ENCODE measurements at places on chromosomes 1 and 21.

- DNase-seq, result no peak
These were observed 73.5 kb upstream of the AKT3 start for GRCh38 chr1:243923292-243924171.

- no peak for DNase-seq
These were observed 101.3 kb upstream of the ESRRG start for GRCh38 chr1:216824511-216824910.

GRCh38 chr21:15152591-15152990, 87.8 kb upstream of the NRIP1 start:
- no peak for DNase-seq

DNA sequence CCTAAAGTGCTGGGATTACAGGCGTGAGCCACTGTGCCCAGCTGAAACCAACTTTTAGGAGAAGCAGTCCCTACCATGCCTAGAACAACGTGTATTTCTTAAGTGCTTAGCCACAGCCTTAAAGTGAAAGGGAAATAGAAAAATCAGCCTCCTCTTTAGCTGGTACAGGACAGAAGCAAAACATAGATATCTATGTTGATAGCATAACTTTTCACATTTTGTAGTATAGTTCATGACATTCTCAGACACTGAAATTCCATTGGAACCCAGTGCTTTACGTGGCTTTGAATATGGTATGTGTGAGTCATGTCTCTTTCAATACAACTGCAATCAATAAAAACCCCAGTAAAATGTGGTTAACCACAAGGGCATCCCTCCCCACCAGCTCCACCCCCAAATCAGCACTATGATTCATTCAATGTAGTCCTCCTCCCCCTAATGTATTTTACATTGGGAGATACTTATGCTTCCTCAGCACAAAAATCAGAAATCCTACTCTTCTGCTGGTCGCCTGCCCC, 32.1 kb downstream of the TGFB2 start:
- peak; percentile 76 for DNase-seq

DNA sequence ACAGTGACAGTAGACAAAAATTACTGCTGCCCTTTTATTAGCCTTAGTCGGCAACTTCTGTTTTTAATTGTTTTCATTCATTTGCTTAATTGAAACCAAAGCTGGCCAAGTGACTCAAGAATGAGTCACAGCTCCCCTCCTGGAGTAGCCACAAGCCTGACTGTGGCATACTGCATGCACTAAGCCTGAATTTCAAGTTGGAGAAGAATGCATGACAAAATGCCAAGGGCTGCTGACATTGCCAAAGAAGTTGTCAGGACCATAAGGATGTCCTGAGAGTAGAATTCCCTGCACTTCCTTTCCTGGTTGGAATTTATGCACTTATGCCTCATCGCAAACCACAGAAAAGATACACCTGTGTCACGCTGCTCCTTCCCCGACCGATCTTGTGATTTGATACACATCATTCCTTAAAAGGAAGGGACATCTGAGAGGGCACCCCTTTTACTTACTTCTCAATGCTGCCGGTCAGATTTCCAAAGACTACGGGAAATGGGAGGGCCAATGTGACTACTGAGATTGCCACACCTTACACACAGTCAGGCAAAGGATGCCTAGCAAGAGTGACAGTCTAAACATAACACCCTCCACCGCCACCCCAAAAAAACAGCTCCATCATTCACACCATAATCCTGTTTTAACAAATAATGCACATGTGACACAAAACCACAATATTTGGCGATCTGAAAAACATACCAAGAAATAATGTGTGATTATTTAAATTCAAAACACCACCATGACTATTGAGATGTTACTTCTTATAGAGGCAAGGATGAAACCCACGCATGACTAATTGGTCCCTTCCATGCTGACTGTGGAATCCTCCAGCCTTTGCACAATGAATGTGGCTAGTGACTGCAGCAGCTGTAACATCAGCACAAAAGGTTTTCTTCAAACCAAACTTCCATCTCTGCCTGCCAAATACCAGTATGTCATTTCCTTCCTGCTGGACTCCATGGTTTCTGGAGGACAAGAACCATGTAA, 28.2 kb downstream of the VAV3 start:
- peak; percentile 37 for DNase-seq

GRCh38 chr1:24027838-24028468, 47.8 kb upstream of the SRSF10 start:
- no peak for DNase-seq

DNA sequence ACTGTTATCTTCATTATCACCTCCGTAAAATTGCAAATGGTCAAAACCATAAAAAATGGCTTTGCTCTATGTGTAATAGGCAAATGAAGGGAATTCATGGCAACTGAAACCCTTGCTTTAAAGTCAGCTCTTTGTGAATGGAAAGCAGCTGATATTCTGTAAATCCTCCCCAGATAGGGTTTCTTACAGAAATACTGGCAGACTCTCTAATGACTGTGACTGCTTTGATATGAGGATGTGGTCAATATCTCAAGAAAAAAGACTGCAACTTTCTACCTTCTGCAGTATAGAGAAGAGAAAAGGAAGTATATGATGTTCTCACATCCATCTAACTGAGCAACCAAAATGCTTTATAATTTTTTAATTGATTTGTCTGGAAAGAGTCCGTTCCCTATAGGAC, 193.1 kb downstream of the ST6GALNAC3 start:
- DNase-seq, result no peak

DNA sequence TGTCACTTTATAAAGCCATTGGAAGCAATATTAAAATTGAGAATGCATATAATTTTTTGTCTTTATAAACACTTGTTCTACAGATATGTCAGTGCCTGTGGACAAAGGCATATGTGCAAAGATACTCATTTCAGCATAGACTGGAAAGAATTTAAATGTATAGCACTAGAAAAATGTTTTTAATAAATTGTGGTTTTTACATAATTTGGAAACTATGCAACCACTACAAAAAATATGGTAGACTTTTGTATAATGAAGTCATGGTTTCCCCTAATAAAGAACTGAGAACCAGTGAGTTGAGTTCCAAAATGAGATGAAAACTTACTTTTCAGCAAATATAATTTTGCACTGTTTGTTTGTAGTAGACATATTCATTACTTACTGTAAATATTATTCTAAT, 48.5 kb downstream of the BRINP3 start:
- no peak for DNase-seq

GRCh38 chr1:212955961-212956620, 5.8 kb downstream of the VASH2 start:
- no peak for DNase-seq

GRCh38 chr1:162368451-162368850, 8.2 kb downstream of the SPATA46 start:
- no peak for DNase-seq

DNA sequence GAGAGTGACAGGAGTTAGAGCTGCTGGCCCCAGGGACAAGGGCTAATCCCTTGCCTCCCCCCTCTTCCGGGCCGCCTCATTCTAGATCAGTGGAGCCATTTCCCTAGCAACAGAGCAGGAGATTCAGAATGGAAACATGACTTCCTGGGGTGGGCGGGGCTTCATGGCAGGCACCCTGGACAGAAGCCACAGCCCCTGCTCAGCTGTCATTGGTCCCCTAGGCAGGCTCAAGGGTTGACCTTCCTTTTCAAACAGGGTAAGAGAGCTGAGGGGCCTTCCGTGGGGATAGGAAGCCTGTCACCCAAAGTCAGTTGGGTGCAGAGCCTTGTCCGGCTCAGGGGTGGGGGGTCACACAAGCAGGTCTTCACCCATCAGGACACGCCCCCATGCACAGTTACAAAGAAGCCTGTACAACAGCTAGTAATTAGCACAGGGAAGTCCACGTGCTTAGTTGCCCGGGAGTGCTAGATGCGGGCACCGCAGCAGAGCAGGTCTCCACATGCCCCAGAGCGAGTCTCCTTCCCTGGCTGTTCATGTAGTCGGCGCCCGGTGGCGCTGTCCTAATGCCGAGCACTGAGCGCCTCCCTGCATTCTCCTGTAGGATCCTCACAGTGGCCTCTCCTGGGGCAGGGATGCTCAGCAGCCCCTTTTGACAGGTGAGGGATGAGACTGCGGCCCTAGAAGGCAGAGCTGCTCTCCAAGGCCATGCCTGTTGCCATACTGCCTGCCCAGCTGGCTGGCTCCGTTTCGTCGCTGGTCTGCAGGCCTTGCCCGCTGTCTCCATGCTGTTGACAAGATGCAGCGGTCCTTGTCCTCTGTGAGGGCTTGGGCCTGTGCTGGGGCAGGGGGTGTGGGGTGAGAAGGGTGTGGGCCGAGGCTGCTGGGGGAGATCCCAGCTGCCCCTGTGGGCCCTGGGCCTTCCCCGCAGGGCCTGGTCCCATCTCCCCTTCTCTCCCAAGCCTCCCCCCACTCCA, 5.1 kb downstream of the TMEM201 start:
- no peak for DNase-seq

- DNase-seq, result no peak
These were observed 512 bp downstream of the PIAS3 start for GRCh38 chr1:145858238-145858900.

DNA sequence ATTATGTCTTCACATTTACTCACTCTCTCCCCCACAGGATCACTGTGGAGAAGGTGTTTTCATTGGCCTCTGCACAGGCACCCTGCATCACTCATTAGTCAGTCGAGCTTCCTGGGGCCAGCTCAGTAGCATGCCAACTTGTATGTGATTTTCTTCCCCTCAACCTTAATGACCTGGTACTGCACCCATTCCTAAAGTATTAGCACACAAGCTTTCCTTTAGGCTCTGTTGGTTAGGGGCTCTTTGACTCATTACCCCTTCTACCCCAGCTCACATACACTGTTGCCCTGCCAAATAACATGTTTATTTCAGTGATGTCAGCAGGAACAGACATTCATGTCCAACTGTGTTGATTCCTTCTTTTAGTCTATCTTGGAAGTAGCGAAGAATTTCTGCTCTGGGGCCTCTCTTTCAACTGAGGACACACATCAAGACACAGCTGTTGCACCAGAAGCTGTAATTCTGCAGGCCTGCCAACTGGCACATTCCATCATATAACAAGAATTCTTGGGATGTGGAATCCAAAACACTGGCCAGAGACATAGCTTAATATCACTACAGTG, 603.5 kb upstream of the ADAMTS5 start:
- no peak for DNase-seq

GRCh38 chr1:40092241-40092640, 4.8 kb downstream of the PPT1 start:
- no peak for DNase-seq

DNA sequence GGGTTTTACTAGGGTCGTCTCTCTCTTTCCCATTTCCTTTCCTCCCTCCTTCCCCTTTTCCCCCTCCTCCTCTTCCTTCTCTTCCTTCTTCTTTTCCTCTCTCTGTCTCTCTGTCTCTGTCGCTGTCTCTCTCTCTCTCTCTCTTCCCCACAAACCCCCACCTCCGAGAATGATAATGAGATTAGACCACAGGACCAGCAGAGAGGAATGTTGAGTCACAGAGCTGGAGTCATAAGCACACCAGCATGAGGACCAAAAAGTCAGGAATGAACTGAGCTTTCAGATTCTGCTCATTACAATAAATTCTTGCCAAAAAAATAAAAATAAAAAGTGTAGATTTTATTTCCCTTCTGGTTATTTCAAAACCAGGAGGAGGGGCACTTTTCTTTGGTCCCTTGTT, 377.4 kb downstream of the LTN1 start:
- DNase-seq, result no peak

- DNase-seq, result no peak
These were observed 102.3 kb upstream of the TIAM1 start for GRCh38 chr21:31446226-31446855.

- no peak for DNase-seq
These were observed 48.2 kb downstream of the CYP2J2 start for GRCh38 chr1:59878370-59878769.

- DNase-seq, result peak; percentile 39
These were observed 65.9 kb downstream of the NDUFS5 start for GRCh38 chr1:39091845-39092645.

GRCh38 chr1:223403184-223403815, 10.1 kb downstream of the CCDC185 start:
- DNase-seq, result no peak

DNA sequence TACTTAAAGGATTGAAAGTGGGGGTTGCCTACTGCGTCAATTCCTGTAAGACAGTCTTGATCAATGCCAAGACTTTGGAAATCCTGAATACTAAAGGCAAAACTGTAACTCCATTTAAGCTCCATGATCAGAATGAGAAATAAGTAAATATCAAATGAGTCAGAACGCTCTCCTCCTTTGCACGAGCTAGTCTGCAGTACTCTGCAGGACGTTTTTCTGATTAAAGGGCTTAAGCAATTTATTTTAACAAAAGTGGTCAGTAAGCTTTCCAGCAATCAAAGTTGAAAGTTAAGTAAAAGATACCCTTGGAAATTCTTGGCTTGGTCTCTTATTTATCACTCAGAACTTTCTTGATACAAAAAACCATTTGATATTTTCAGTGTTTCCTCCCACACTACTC, 35.7 kb upstream of the ARHGAP29 start:
- DNase-seq, result no peak

DNA sequence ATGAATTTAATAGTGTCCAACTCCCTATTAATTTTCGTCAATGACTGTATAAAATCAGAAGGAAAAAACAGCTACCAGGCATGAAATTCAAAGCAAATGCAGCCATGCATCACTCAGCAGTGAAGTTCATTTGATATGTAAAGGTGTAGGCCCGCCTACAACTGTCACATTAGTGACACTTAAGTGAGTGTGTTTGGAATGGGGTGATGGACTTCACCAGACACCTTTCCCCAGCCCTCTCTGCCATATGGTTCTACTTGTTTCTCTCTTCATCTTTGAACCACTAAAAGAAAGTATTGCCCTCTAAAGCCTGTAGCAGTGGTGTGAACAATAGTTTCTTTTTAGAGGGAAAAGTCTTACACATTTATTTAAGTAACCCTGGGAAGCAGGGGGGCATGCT, 124.0 kb downstream of the SIPA1L2 start:
- no peak for DNase-seq

- no peak for DNase-seq
These were observed 98.2 kb upstream of the LMO4 start for GRCh38 chr1:87230501-87230900.

DNA sequence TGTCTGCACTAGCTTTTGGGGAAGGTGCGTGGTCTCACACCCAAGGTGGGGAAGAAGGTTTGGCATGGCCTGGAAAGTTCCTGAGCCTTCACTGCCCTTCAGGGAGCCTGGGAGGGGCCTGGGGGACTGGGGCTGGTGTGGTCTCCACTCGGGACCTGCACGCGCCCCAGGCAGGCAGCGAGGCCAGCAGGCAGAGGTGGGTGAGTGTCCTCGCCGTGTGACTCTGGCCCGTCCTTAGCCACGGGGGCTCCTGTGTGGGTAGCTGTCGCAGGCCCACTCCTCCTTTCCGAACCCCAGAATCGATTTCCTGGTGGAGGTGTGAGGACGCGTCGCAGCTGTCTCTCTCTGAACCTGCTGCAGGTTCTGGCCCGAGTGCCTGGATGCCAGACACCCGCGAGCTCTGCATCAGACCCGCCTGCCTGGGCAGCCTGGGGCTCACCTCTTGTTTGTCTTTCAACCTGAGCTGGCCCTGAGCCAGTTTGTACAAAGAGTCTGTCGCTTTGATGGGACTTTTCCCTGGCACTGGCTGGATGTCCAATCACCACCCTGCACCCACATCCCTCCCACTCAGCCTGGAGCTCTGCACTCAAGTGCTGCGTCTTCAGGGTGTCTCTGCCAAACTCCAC, 36.0 kb upstream of the SLC19A1 start:
- no peak for DNase-seq

GRCh38 chr1:100968621-100969020, 57.0 kb downstream of the DPH5 start:
- DNase-seq, result no peak
